ENCODE measurements at places on chromosomes 2 and 18.

- DNase-seq = no peak
These were observed 551.0 kb upstream of the LRATD1 start for GRCh38 chr2:14081521-14081920.

GRCh38 chr18:27808683-27809082 lies 368.2 kb downstream of the CDH2 start:
- DNase-seq = no peak

DNA sequence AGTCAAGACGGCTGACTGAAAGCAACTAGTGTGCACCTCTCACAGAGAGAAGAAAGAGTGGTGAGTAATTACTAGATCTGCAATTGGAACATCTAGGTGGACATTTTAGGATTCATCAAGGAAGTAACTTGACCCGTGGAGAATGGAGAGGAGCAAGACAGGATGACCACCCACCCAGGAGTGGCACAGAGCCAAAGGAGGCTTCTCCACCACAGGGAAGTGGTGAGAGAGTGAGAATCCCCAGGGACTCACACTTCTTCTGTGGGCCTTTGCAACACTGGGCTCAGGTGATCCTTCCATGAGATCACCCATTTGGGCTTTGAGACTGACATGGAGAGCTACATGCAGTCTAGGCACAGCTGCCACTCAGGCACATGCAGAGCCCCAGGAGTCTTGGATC lies 132.8 kb upstream of the GALNT5 start:
- no peak for DNase-seq

GRCh38 chr2:157349949-157350515 lies 24.4 kb upstream of the ERMN start:
- DNase-seq = no peak

DNA sequence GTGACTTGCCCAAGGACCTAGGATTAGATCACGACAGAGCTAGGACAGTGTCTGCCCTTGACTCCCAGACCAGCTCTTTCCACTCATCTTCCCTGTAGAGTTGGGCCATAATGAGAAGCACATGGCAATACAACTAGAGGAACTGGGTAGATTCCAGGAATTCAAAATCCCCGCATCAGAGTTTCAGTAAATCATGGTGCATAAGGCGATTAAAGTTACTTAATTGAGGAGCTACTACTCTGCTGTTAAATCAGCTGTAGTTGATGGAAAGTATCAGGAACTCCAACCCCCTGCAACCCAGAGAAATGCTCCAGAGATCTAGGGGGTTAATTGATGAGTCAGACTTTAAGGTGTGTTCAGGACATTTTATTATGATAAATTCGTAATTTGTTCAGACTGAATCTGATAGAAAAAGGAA lies 5.7 kb downstream of the ANTXR1 start:
- DNase-seq = no peak

- no peak for DNase-seq
These were observed 805 bp downstream of the LIMS2 start for GRCh38 chr2:127674241-127675209.

GRCh38 chr2:11009891-11010290 lies 98.2 kb downstream of the KCNF1 start:
- no peak for DNase-seq

- DNase-seq = no peak
These were observed 245.3 kb downstream of the TFCP2L1 start for GRCh38 chr2:121039679-121040078.

- DNase-seq = no peak
These were observed 317.6 kb upstream of the REG3G start for GRCh38 chr2:78707776-78708386.

DNA sequence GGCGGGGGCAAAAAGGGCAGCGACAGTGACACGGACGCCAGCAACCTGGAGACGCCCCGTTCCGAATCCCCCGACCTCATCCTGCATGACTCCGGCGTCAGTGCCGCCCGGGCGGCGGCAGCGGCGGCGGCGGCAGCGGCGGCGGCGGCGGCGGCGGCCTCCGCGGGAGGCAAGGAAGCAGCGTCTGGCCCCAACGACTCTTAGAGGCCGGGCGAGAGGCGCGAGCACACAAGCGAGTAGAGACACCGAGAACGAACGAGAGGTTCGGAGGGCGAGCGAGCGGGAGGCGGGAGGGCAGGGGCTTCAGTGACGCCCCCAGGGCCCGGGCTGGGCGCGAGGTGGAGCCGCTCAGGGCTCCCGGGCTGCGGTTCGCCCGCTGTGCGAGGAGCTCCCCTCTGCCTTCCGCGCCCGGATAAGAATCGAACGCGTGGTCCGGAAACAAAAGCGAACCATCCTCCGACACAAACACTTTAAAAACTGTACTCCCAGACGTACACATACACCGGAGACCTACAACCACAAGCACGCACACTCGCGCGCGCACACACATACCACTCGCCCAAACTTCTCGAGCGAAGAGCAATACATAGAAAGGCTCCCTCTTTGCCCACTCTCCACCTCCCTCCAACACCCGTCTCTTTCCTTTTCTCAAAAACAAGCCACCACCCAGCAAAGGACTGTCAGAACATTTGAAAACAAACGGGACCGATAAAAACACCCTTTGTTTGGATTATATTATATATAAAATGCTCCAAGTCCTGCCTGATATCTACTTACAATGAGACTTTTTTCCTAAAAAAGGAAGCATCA lies 2.8 kb downstream of the SP9 start:
- DNase-seq = no peak

GRCh38 chr2:61327173-61327572 lies 143.7 kb downstream of the USP34 start:
- no peak for DNase-seq

DNA sequence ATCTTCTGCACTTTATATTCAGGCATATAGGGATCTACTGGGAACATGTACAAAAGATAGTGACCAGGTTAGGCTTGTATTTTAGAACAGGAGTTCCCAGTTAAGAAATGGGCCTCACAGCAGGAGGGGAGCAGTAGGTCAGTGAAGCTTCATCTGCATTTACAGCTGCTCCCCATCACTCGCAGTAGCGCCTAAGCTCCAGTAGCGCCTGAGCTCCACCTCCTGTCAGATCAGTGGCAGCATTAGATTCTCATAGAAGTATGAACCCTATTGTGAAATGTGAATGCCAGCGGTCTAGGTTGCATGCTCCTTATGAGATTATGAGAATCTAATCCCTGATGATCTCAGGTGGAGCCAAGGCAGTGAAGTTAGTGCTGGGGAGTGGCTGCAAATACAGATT lies 224.4 kb upstream of the CYRIA start:
- DNase-seq = no peak

GRCh38 chr2:42045848-42046748 lies 1.7 kb upstream of the PKDCC start:
- no peak for DNase-seq

- DNase-seq = no peak
These were observed 398.9 kb upstream of the FANCL start for GRCh38 chr2:58640042-58640441.

DNA sequence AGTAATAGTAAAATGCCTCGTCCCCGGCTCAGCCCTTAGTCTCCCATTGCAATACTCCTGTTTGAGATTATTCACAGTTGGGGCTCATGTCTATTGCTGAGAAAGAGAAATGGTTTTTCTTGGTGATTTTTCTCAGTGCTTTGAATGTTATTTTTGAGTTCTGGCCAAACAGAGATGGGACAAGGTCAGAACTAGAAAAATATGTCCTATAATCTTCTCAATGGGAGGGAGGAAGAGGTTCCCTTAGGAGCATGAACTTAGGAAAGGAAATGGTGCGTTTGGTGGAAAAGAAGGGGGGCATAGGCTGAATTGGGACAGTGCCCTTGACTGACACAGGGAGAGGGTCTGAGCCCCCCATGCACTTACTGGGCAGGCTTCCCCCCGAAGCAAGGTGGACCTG lies 133.8 kb downstream of the AGAP1 start:
- no peak for DNase-seq

DNA sequence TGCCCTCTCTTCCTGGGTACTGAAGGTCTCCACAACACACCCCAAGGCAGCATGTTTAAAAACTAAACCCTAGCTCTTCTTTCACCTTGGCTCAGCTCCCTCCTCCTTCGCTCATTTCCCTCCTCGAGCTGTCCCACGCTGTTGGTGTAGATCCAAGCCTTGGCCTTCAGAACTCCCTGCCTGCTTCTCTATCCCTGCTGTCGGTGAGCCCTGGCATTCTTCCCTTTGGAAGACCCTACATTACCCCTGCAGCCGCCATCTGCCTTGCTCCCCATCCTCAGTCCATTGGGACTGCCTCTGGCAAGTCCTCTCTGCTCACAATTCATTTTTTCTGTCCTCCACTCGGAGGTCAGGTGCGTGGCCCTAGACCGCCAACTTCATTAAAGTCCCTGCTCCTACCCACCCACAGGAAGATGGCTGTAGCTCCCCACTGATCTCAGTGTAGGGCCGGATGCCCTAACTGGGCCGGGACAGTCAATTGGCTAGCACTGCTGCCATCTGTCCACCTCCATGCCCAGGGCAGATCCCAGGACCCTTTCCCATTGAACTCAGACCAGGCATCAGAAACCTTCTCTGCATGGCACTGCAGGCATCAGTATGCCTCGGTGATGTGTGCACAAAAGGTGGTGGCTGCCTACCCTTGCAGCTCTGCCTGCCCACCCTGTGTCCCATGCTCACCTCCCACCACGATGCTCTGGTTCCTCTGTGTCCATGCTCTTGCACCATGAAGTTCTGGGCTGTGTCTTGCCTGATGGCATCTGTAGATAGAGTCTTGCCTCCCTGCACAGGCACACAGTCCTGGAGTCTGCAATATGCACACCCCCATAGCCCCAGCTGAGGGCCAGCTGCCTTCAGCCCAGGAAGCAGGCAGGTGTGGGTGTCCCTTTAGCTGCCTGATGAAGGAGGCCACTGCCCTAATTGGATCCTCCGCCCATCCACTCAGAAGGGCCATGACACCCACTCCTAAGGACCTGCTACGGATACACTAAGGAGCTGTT lies 5.7 kb downstream of the AMER3 start:
- no peak for DNase-seq

DNA sequence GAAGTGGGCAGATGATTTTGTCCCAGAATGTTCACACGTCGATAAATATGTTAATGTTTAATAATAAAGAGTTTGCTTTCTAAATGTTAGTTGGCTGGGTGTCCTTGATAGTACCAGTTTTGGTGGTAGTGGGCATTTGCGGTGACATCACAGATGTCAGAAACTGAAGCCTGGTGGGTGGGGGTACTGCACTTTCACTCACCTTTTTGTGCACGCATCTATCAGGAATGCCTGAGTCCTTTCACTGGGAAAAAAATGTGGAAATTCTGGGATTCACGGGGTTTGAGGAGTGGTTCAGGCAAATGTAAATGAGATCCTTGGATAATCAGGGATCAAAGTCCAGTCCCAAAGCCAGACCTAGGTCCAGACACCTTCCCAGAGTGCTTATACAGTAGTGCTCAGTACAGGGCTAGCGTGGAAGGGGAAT lies 3.2 kb downstream of the EPAS1 start:
- DNase-seq = no peak

GRCh38 chr2:68885811-68886075 lies 14.5 kb upstream of the BMP10 start:
- DNase-seq = no peak

- no peak for DNase-seq
These were observed 1558.6 kb upstream of the NXPH2 start for GRCh38 chr2:140338795-140339194.

DNA sequence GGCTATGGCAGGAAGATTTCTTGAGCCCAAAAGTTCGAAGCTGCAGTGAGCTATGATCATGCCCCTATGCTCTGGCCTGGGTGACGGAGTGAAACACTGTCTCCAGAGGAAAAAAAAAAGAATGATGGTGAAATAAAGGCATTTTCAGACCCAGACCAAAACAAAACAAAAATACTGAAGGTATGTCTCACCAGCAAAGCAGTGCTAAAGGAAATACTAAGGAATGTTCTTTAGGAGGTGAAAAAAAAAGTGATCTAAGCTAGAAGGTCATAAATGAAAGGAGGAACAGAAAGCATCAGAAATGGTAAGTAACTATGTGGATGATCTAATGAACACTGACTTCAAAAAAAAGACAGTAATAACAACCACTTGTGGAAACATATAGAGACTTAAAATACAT lies 18.7 kb downstream of the SS18 start:
- no peak for DNase-seq

- no peak for DNase-seq
These were observed 86.7 kb downstream of the LYPD6B start for GRCh38 chr2:149125031-149125725.

DNA sequence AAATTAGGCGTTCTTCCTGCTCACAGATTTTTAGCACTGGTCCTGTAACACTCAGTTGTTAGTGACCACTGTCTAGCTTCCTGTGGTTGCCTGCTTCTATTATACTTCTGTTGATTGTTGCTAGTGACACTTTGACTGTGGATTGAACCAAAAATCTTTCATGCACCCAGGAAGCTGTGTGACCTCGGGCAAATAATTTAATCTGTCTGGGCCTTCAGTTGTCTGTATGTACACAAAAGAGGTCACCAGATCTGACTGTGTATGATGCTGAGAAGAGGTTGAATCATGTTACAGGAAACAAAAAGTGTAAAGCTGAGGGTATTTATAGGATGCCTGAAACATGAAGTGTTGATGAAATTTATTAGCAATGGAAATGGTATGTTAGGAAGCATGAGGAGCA lies 12.7 kb downstream of the ICOS start:
- DNase-seq = no peak

- DNase-seq = no peak
These were observed 15.9 kb upstream of the SEC11C start for GRCh38 chr18:59123588-59124369.

GRCh38 chr18:79517341-79517740 lies 121.6 kb downstream of the NFATC1 start:
- DNase-seq = no peak

- no peak for DNase-seq
These were observed 315.1 kb downstream of the MTX2 start for GRCh38 chr2:176584333-176584732.

- DNase-seq = no peak
These were observed 34.5 kb downstream of the MTERF4 start for GRCh38 chr2:241067501-241068135.

DNA sequence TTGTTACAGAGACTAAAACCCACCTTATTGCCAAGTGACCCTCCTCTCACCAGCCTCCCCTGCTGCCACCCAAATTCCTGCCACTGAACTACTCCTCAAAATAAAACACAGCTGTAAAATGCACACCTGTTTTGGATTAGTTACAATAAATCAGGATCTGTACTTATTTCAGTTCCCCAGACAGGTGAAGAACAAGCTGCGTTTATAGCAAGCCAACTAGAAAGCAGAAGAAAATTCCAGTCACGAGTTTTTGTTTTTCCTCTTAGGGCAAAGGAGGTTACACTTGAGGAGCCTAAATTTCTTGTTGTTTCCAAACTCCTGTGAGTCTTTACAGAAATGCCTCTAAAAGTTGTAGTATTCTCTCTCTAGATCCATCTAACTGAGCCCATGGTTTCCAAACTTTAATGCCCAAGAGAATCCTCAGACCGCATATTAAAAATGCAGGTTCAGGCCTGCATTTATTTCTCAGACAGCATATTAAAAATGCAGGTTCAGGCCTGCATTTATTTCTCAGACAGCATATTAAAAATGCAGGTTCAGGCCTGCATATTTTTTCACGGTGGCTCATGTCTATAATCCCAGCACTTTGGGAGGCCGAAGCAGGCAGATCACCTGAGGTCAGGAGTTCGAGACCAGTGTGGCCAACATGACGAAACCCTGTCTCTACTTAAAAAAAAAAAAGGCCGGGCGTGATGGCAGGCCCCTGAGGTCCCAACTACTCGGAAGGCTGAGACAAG lies 62.2 kb downstream of the ALPK2 start:
- no peak for DNase-seq
